ENCODE measurements at places on chromosomes 3 and 15.

GRCh38 chr3:54572197-54572895 lies 355.5 kb downstream of the LRTM1 start:
- no peak for DNase-seq

DNA sequence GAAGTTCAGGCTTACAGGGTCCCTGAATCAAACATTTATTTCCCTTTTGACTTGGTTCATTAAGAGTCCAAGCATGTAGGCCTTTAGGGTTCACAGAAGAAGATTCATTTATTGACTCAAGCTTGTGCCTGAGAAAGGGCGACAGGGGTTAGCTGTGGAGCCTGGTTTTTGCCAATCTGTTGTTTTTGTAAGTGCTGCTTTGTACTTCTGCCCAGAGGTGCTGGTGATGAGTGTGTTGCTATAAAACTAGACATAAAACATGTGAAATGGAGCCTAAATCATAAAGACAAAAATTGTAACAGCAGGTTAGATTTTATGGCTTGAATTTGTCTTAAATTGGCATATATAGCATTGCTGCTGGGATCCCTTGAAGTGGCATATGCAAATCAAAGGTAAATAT lies 308.3 kb upstream of the UBE2E2 start:
- no peak for DNase-seq

DNA sequence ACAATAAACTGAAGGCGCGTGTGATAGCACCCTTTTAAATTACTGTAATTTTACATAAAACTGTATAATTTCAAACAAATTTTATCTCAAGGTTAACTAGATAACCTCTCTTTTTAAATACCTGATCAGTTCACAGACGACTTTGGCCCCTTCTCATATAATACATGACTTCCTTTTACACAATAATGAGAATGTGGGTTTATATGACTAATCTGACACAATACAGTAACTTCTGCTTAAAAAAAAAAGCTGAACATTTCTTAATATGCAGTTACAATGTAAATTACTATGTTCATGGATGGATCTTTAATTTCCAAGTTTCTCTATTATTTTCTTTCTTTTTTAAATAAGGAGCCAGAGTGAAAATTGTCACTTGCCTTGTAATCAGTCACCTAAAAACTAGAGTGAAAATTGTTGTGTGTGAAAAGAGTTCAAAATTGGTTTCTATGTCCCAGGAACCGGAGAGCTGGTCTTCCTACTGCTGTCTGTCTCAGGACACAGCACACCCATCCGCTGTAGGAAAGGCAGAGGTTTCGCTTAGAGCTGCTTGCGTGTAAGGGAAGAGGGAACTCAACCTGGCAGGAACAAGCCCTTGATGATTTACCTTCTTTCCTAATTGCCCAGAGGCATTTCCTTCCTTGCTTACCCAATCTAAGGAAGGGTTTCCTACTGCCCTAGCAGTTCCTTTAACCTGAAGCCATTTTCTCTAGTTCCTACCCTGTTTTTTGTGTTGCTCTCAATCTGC lies 33.3 kb downstream of the PLD1 start:
- DNase-seq = no peak

DNA sequence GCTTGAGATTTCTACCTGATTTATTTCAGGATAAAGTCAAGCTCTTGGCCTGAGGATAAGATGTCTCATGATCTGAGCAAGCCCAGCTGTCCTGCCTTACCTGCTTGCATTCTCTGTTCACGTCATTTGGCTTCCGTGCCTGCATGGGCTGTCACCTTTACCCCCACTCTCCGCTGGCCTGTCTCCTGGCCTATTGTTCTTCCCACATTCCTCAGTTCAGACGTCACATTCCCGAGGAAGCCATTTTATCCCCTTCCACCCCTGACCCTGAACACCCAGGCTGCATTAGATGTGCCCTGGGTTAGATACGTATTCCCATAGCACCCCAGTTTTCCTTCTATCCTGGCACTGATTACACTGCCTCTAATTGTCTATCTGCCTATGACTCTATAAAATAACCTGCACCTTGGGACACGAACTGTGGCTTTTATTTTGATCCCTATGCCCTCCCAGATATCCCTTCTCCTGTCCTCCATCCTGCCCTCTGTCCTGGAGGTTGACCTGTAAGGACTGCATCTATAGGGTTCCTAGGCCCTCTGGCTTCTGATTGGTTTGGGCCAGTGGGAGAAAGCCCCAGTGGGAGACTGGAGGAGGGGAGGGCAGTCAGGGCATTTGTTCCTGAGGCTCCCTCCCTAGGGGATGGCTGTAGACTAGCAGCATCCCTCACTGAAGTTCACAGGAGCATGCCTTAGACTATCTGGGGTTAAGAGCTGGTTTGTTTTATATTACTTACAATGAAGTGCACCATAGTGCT lies 19.2 kb upstream of the UBE2Q2 start:
- DNase-seq = no peak

DNA sequence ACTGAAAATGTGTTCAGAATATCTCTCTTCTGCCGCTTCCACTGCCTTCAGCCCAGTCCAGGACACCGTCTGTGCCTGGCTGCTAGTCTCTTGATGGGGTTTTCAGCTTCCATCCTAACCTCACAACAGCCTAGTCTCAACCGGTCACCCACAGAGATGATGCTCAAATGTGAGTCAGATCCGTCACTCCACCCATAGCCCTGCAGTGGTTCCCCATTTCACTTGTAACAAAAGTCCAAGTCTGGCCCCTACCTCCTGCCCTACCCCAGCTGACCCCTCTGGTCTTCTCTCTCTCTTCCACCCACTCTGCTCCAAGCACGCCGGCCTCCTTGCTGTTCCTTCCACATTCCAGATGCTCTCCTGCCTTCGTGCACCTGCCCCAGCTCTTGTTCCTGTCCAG lies 68.1 kb downstream of the PPARG start:
- DNase-seq = no peak

DNA sequence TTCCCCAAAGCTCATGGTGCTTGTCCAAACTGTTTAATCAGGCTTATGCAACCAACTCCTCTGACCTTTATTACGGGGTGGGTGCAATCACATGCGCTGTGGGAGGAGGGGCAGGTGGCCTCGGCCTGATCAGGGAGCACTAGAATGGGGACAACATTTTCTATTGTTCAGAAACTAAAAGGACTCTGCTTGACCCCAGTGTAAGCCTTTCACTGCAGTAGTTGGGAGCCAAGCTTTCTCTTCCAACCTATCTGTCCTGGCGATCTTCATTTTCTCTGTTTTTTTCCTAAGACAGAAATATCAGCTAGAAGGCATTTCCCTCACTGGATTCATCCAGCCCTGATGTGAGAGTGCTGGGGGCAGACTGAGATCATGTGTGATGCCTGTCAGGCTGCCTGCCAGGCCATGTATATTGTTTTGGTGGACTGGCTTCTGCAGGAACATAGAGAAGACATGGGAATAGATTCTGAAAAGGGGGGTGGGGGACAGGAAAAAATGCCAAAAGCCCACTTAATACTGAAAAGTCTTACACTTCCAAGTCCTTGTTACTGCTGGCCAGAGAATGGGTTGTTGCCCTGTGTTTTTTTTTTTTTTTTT lies 627.0 kb upstream of the TBL1XR1 start:
- no peak for DNase-seq

GRCh38 chr3:12648384-12648959 lies 15.4 kb downstream of the RAF1 start:
- DNase-seq = no peak

DNA sequence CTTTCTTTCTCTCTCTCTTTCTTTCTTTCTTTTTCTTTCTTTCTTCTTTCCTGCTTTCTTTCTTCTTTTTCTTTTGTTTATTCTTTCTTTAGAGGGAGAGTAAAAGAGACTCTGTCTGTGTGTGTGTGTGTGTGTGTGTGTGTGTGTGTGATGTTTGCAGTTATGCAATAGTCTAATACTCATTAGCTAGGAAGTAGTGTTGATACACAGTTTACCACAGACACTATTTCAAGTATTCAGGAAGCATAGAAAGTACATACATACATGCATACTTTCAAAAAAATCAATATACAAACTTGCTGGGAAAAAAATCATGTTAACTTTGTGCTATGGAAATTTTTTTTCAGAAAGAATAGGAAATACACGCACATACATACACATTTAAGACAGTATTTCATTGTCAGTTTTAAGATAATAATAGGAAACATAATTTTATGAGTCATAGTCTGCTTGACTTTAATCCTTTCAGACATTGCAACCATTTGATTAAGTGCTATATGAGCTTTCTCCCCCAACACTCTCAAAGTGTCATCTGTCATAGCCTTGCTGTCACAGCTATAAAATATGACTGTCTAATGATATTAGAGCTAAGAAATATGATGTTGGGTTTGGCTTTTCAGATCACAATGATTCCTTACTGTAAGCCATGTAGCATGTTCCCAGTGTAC lies 74.9 kb upstream of the EPHA3 start:
- DNase-seq = no peak
